Left kidney (tissue), 8 donors: ENCODE measurements at places on chromosomes 2 and 18. TPM values are rescaled to one million over a fixed set of nuclear protein-coding genes. Genes with fewer than 3 reads are reported as not detected.

Gene GRP
- 0.50 TPM for polyA plus RNA-seq

Gene GCG
- not detected for polyA plus RNA-seq

Gene POMC
- polyA plus RNA-seq: 8.4 TPM

Gene CTNNA2
- 3.9 TPM for polyA plus RNA-seq

Gene BCL2
- 25.2 TPM for polyA plus RNA-seq

Gene STAT4
- polyA plus RNA-seq: 11.4 TPM

Gene DLGAP1
- 6.2 TPM for polyA plus RNA-seq

Gene CASP10
- polyA plus RNA-seq: 10.8 TPM

Gene INHA
- 2.0 TPM for polyA plus RNA-seq

Gene NRP2
- 63.7 TPM for polyA plus RNA-seq

Gene DAPL1
- 37.6 TPM for polyA plus RNA-seq
